GM20000 (cell line): ENCODE measurements at places on chromosomes 3 and 15.

GRCh38 chr15:51229907-51230330 lies 108.5 kb downstream of the CYP19A1 start:
- peak; percentile 35 for DNase-seq

DNA sequence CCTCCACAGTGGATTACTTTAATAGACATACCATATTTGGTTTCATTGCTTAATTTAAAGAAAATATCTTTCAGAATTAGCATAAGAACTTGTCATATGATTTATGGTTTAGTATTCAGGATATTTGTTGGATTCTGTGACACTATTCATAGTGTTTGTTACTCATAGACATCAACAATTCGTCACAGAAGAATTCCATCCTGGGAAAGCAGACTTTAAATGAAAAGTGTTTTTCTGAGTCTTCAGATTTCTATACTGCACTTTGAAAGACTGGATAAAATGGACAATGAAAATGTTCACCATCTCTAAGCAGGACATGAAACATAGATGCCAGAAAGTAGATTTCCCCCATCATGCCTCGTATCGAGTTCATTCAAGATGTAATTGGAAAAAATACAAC lies 435.6 kb upstream of the ONECUT1 start:
- DNase-seq, result no peak

GRCh38 chr3:100696161-100696560 lies 13.1 kb upstream of the TFG start:
- DNase-seq, result no peak

GRCh38 chr3:61719278-61719977 lies 158.1 kb downstream of the PTPRG start:
- no peak for DNase-seq

- no peak for DNase-seq
Observed at GRCh38 chr3:37607604-37608003, 254.1 kb upstream of the CTDSPL start.

DNA sequence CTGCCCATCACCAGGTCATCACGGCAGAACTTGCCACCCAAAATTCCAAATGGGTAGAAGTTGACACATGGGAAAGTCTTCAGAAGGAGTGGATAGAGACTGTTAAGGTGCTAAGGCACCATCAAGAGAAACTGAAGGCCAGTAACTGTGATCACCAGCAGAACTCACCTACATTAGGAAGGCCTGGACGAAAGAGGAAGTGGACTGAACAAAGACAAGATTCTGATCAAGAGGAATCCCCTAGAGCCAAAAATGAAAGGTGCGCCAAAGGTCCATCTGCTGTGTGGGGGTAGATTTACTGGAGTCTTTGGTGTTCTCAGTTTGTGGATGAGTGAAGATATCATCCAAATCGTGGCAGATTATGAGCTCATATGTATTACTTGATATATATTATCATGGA lies 46.3 kb upstream of the P3H2 start:
- no peak for DNase-seq
